Amniotic stem cell (primary cell): ENCODE measurements at places on chromosomes 2 and 18.

DNA sequence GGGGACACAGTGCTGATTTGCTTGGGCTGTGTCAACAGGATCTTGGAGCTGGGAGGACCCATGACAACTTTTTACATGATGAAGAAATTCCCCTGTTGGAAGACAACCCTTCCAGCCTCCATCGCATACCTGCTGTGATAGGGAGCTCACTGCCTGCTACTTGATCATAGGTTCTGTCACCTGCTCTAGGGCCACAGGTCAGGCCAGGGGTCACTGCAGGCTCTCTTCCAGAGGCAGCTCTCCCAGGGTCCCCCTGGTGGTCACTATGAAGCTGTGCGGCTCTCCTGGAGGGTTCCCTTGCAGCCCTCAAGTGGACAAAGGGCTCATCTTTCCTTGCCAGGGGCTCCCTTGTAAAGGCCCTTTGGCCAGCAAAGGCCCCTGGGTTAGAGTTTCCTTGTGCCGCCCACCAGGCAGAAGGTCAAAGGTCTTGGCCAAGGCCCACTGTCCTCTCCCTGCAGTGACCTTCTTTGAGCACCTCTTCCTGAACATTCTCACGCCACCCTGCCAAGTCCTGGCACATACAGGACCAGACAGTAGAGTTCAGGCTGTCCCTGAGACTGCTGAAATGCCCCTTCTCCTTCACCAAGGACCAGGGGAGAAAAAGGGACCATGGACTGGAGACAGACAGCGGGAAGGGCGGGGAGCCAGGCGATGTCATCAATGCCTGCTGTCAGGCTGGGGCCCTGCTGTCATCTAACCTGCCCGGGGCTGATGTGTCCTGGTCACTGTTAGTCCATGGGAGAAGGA is 345.1 kb downstream of the DYSF start:
- DNase-seq, result peak; percentile 8

- no peak for DNase-seq
Measured at GRCh38 chr2:25590921-25591505, 82.4 kb downstream of the DTNB start.

DNA sequence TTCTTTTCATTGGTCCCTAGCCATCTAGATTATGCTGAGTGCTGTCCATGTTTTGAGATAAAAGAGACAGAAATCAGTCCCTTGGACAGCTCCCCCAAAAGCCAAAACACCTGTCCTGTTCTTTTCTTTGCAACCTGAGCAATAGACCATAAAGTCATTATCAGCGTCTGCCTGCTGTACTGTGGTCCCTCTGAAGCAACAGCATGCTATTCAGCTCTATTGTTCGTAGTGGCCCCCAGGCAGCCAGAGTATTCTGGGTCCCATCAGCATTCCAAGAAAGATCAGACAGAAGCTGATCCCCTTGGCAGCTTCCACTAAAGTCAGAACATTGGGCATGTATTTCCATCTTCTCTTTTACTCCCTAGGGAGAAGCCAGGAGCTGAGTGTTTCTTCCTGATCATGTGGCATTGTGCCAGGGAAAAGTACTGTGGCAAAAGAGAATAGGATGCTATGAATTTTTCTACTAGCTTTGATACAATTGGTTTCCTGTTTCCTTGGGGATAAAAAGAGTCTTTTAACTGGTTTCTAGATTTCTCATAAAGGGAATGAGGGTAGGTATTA is 33.6 kb upstream of the ZSWIM2 start:
- DNase-seq, result no peak

- DNase-seq, result no peak
Measured at GRCh38 chr2:99956232-99957030, 186.0 kb downstream of the AFF3 start.

DNA sequence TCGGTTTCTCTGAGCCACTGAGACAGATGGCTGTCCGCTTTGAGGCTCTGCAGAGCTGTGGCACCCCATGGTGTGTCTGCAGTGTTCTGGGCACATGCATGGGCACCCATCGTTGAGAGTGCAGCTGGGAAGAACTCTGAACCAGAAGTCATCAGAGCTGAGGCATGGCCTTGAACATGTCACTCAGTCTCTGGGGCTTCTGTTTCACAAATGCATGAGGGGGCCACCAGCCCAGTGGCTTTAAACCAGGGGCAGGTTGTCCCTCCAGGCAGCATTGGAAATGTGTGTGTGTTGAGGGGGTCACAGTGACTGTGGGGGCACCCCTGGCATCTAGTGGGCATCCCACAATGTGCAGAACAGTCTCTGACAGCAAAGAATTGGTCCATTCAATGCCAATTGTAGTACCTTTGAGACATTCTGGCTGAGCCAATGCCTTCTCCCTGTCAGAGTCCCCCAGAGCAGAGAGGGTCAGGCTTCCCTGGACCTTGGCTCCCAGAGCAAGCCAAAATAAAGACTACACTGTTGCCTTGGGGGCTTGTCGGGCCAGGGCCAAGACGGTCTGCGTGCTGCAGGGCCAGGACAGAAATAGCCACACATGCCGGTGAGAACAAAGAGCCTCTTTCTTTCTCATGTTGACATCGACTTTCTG is 9.3 kb upstream of the PSMD1 start:
- DNase-seq, result no peak

- no peak for DNase-seq
Measured at GRCh38 chr2:219680958-219681693, 53.7 kb downstream of the SLC4A3 start.

- DNase-seq, result no peak
Measured at GRCh38 chr2:196798980-196799379, 503 bp downstream of the GTF3C3 start.

- DNase-seq, result no peak
Measured at GRCh38 chr2:77520641-77521547, 1.3 kb downstream of the LRRTM4 start.
